Esophagus squamous epithelium (tissue), 5 donors: ENCODE measurements at places on chromosomes 12 and 14. TPM values are rescaled to one million over a fixed set of nuclear protein-coding genes. Genes with fewer than 3 reads are reported as not detected.

DNA sequence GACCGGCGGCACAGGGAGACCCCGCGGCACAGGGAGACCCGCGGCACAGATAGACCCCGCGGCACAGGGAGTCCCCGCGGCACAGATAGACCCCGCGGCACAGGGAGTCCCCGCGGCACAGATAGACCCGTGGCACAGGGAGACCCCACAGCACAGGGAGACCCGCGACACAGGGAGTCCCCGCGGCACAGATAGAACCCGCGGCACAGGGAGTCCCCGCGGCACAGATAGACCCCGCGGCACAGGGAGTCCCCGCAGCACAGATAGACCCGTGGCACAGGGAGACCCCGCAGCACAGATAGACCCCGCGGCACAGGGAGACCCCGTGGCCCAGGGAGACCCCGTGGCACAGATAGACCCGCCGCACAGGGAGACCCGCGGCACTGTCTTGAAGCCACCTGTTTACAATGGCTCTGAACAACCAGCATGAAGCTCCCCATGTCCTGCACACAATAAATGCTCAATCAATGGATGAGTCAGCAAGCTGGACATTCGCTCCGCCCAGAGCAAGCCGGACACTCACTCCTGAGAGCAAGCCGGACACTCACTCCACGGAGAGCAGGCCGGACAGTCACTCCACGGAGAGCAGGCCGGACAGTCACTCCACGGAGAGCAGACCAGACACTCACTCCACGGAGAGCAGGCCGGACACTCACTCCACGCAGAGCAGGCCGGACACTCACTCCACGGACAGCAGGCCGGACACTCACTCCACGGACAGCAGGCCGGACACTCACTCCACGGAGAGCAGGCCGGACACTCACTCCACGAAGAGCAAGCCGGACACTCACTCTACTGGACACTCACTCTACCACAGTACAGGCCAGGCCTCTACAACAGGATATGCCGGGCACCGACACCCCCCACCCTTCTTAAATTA lies 121.9 kb downstream of the RFLNA start:
- no peak overlapping the region for H3K4me3 ChIP-seq
- no peaks in the 10 kb centered on the region for H3K27me3 ChIP-seq
- H3K36me3 ChIP-seq = peaks cover 10% of the 10 kb centered on the region

The C12orf76 gene
- total RNA-seq = 7.1 TPM

DNA sequence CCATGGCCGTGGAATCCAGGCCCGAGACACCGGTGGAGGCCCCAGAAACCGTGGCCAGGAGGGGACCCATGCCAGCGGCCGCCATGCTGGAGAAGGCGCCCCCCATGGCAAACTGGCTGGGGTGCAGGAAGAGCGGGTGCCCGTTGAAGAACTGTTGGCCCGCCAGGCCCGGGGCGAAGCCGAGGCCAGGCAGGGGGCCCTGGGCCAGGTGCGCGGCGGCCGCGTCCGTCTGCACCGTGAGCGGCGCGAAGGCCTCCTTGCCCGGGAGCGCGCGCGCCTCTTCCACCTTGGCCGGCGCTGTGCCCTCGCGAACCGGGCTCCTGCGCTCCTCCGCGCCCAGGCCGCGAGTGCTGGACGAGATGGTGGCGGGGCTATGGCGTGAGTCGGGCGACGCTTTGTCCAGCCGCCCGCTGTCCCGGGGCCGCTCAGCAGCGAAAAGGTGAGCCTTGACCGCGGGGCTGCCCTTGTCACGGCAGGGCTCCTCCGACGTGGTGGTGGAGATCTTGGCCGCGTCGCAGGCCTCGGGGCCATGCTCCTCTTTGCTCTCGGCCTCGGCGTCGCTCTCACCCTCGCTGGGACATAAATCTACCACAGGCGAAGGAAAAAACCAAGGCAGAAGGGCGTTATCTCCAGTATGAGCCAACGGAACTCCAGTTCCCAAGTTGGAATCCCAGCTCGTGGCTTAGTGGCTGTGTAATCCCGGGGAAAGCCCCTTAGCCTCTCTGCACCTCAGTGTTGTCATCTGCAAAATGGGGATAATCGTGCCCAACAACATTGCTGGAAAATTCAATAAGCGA lies 9.5 kb downstream of the TBX3 start:
- no peak overlapping the region for H3K4me3 ChIP-seq
- no peak for DNase-seq
- peaks cover 24% of the 10 kb centered on the region for H3K4me1 ChIP-seq
- no peaks in the 10 kb centered on the region for H3K27me3 ChIP-seq
- H3K27ac ChIP-seq = no peak overlapping the region
- H3K36me3 ChIP-seq = no peaks in the 10 kb centered on the region

DNA sequence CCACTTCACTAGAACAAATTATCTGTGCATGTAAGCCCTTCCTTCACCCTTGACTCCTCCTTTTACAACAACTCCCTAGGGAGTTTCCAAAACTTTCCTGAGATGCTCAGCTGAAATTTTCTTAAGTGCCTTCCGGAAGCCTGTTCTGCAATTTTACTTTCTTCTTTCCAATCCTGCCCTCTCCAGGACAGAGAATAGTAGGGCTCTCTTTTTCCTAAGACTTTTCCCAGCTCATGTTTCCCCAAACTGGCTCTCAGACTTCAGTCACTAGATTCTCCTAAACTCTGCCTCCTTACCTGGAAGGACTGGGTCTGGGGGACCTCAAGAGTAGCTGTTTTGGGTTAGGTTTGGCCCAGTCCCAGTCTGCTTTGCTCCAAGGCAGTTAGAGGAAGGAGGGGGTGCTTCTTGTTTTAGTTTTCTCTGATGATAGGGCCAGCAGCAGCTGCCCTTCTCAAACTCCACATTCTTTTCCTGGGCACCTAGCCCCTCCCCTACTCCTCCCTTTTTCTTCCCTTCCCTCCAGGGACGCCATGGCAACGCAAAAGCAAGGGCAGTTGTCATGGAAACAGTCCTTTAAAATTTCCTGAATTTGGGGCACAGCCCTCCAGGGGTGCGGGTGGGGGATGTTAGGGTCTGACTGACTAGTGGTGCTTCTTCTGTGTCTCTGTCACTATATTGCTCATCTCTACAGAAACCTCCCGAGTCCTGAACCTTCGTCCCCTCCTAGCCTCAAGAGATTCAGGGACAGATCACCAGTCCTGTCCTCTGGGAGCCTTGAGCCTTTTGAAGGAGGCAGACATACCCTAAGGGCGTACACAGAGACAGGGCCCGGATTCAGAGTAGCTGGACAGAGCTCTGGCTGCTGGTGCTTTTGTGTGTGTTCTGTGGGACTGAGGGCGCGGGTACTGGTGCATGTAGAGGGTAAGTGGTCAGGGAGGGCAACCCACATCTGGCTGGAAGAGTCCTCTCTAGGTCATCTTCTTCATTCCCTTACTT lies 17.0 kb downstream of the PPP1R1A start:
- H3K27me3 ChIP-seq = no peaks in the 10 kb centered on the region
- DNase-seq = no peak
- H3K4me1 ChIP-seq = no peaks in the 10 kb centered on the region
- H3K4me3 ChIP-seq = no peak overlapping the region
- H3K36me3 ChIP-seq = no peaks in the 10 kb centered on the region

DNA sequence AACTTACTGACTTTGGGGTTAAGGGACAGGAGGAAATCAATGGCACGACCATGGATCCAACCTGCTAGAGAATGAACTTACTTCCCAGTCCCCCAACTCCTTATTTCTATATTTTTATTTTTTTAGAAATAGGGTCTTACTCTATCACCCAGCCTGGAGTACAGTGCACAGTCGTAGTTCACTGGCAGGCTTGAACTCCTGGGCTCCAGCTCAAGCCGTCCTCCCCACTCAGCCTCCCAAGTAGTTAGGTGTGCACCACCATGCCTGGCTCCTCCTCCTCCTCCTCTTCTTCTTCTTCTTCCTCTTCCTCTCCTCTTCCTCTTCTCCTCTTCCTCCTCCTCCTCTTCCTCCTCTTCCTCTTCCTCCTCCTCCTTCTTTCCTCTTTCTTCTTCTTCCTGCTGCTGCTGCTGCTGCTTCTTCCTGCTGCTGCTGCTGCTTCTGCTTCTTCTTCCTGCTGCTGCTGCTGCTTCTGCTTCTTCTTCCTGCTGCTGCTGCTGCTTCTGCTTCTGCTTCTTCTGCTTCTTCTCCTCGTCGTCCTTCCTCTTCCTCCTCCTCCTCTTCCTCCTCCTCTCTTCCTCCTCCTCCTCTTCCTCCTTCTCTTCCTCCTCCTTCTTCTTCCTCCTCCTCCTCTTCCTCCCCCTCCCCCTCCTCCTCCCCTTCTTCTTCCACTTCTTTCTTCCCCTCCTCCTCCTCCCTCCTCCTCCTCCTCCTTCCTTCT lies 390.1 kb upstream of the RGS6 start:
- DNase-seq = no peak
- H3K27me3 ChIP-seq = no peaks in the 10 kb centered on the region
- H3K4me1 ChIP-seq = peaks cover 13% of the 10 kb centered on the region
- no peak overlapping the region for H3K27ac ChIP-seq
- no peak overlapping the region for H3K4me3 ChIP-seq
- H3K36me3 ChIP-seq = no peaks in the 10 kb centered on the region
